ENCODE measurements at places on chromosomes 3 and 15.

DNA sequence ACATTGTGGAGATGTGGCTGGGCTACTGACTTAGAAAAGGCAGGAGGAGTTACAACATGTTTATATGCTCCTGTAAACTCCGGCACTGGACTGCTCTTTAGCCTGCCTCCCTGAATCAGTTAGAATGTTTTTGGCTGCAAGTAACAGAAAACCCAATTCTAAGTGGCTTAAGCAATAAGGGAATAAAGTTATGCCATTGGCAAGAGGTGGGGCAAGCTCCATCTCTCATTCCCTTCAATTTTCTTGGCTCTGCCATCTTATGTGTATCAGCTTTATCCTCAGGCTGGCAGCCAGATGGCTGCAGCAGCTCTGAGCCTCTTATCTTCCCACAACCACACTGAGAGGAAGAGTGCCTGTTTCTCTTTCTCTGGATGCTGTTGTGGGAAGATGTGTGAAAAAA is 22.4 kb upstream of the MEIS2 start:
- no peaks in the 10 kb centered on the region for H3K27me3 ChIP-seq
- H3K4me1 ChIP-seq: no peaks in the 10 kb centered on the region
- no peak overlapping the region for H3K4me3 ChIP-seq
- DNase-seq: no peak
- no peaks in the 10 kb centered on the region for H3K36me3 ChIP-seq

DNA sequence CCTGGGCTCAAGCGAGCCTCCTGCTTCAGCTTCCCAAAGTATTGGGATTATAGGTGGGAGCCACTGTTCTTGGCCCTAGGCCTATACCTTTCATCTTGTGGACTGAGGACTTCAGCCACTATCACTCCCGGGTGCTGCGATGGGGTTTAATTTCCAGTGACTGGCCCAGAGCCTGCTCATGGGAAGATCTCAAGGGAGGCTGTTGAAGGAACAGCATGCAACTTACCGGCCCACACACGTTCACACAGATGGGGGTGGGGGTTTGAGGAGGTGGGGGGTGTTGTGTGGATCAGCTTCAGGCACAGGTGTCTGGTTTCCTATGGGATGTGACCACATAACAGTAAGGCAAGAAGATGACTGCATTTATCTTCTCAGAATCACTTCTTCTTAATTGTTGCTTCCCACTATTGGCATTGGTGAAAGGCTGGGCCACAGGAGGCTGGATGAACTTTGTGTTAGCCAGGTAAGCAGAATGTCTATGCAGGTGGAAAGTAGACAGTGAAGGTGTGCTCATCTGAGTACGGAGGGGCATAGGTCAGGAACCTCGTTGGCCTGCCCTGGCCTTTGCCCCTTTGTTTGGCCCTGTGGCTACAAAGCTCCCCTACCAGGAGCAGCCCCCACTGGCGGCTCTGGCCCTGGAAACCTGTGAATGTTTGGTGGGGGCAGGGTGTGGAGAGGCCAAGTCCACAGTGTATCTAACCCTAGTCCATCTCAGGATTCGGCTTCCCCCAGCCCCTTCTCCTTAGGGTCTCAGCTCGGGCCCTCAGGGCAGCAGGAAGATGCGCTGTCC is 1.4 kb upstream of the APBA2 start:
- H3K27ac ChIP-seq: no peak overlapping the region
- H3K36me3 ChIP-seq: no peaks in the 10 kb centered on the region
- H3K4me3 ChIP-seq: no peak overlapping the region
- no peak for DNase-seq
- H3K4me1 ChIP-seq: peaks cover 12% of the 10 kb centered on the region
- no peaks in the 10 kb centered on the region for H3K27me3 ChIP-seq

GRCh38 chr3:122799322-122799721 is 4.5 kb downstream of the SLC49A4 start:
- no peak overlapping the region for H3K27ac ChIP-seq
- peaks cover 30% of the 10 kb centered on the region for H3K4me1 ChIP-seq
- H3K36me3 ChIP-seq: no peaks in the 10 kb centered on the region
- H3K4me3 ChIP-seq: no peak overlapping the region
- DNase-seq: no peak
- H3K27me3 ChIP-seq: no peaks in the 10 kb centered on the region

- no peaks in the 10 kb centered on the region for H3K4me1 ChIP-seq
- no peaks in the 10 kb centered on the region for H3K27me3 ChIP-seq
- H3K27ac ChIP-seq: no peak overlapping the region
- H3K4me3 ChIP-seq: no peak overlapping the region
Observed at GRCh38 chr3:187473778-187474406, 105.7 kb downstream of the RTP4 start.
